Hindlimb muscle (tissue), 1 donor: ENCODE measurements at places on chromosomes 12 and 14. TPM values are rescaled to one million over a fixed set of nuclear protein-coding genes. Genes with fewer than 3 reads are reported as not detected.

DNA sequence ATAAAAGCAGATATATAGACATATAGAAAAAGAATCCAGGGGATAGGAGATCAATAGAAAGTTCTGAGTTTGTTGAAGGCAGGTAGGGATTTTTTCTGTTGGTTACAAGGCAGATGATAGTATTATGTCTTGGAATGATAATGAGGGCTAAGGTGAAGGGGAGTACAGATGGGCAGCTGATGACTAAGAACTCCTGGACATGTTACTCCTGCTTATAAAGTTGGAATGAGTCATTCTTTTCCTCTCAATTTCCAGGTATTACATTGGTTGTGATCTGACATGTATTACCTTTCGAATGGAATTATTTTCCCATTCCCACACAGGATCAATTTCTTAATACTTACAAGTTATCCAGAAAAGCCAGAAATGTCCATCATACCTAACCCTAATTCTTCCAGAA is 545.2 kb upstream of the MGAT4C start:
- DNase-seq = no peak

GRCh38 chr14:89650077-89650978 is 233.3 kb upstream of the FOXN3 start:
- no peak for DNase-seq

KRT73 gene
- polyA plus RNA-seq = not detected

LMNTD1 gene
- polyA plus RNA-seq = not detected

- no peak for DNase-seq
Observed at GRCh38 chr14:95875831-95876760, 536 bp upstream of the TUNAR start.

SLC5A8 gene
- polyA plus RNA-seq = not detected
